ENCODE measurements at places on chromosomes 5 and 9. TPM values are rescaled to one million over a fixed set of nuclear protein-coding genes. Genes with fewer than 3 reads are reported as not detected.

DNA sequence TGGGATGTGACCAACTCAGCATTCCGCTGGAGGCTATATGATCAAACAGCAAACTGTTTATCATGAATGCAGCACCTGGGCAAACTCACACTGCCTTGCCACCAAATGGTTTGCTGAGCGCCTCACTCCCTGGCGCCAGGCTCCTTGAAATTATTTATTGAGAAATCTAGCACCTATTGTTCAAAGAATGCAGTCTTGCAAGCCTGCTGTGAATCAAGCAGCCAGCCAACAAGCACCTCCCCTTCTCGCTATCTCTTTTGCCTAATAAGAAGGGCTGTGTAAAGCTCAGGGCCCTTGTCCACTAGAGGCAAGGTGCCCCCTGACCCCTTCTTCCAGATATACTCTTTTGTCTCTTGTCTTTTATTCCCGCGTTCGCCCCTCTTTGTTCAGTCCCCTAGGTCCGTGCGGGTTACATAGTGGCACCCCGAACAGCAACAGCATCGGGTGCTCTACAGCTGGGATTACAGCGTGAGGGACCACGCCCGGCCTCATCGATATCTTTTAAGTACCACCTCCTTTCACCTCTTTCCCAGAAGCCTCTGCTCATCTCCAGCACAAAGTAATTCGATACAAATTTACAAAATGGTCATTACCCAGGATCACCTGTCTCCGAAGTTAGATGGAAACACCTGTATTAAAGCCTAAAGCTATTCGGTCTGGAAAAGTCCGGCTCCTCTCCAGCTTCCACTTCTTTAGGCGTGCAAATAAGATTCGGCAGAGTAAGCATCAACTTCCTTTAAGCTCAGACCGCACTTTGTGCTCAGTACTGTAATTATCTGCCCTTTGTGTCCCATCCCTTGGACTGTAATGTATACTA lies 896 bp downstream of the RIGI start:
- H3K27ac ChIP-seq, result peak overlapping the region; percentile 90
- peak overlapping the region; percentile 80 for H3K4me3 ChIP-seq
- H3K27me3 ChIP-seq, result no peaks in the 10 kb centered on the region
- H3K36me3 ChIP-seq, result peaks cover 26% of the 10 kb centered on the region
- DNase-seq, result peak; percentile 48

Gene GFI1B
- total RNA-seq, result 0.19 TPM

Gene IFNA1
- total RNA-seq, result not detected

Gene SLC46A2
- not detected for total RNA-seq

DNA sequence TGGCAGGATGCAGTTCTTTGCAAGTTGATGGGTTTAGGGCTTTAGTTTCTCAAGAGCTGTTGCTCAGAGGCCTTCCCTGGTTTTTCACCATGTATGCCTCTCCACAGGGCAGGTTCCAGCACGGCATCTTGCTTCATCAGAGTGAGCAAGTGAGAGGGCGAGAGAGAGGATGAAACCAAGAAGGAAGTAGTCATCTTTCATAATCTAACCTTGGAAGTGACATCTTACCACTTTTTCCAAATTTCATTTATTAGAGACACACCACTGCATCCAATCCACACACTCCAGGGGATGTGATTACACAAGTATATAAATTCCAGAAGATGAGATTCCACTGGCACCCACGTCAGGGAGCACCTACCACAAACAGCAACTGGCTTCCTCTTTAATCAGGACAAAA lies 294.4 kb downstream of the MARCHF11 start:
- H3K4me3 ChIP-seq, result no peak overlapping the region
- no peak overlapping the region for H3K27ac ChIP-seq
- no peak for DNase-seq
- no peaks in the 10 kb centered on the region for H3K36me3 ChIP-seq
- H3K4me1 ChIP-seq, result no peaks in the 10 kb centered on the region

GRCh38 chr5:3297853-3298252 lies 297.8 kb upstream of the IRX1 start:
- no peak overlapping the region for H3K4me3 ChIP-seq
- DNase-seq, result no peak
- no peak overlapping the region for H3K27ac ChIP-seq
- no peaks in the 10 kb centered on the region for H3K4me1 ChIP-seq
- H3K36me3 ChIP-seq, result no peaks in the 10 kb centered on the region
- peaks cover 1% of the 10 kb centered on the region for H3K27me3 ChIP-seq

Gene LHX6
- total RNA-seq, result 0.11 TPM

Gene PRLR
- total RNA-seq, result 0.02 TPM

Gene CMYA5
- 0.25 TPM for total RNA-seq

Gene PRSS3
- not detected for total RNA-seq

- H3K4me1 ChIP-seq, result no peaks in the 10 kb centered on the region
- peaks cover 2% of the 10 kb centered on the region for H3K27me3 ChIP-seq
- no peaks in the 10 kb centered on the region for H3K36me3 ChIP-seq
- peak; percentile 5 for DNase-seq
- H3K4me3 ChIP-seq, result no peak overlapping the region
These were observed 409.9 kb downstream of the CTNND2 start for GRCh38 chr5:11494340-11494739.

GRCh38 chr9:36091026-36091953 lies 45.2 kb upstream of the GLIPR2 start:
- H3K4me1 ChIP-seq, result peaks cover 18% of the 10 kb centered on the region
- H3K36me3 ChIP-seq, result peaks cover 9% of the 10 kb centered on the region
- no peaks in the 10 kb centered on the region for H3K27me3 ChIP-seq
- no peak for DNase-seq

DNA sequence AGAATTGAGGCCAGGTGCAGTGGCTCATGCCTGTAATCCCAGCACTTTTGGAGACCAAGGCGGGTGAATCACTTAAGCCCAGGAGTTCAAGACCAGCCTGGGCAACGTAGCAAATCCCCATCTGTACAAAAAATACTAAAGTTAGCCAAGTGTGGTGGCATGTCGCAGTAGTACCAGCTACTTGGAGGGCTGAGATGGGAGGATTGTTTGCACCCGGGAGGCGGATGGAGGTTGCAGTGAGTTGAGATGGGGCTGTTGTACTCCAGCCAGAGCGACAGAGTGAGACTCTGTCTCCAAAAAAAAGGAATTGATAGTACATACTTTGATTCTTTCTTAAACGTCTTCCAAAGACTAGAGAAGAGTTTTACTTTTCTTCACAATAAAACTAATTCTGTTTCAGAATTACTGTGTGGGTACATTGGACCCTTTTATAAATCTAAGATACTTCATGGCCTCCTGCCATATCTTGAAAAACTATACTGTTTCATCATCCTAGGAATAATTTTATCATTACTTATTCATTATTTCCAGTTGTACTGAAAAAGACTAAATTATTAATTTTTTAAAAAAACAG lies 132.0 kb upstream of the GRHPR start:
- H3K4me1 ChIP-seq, result peaks cover 65% of the 10 kb centered on the region
- peaks cover 20% of the 10 kb centered on the region for H3K36me3 ChIP-seq
- peak overlapping the region; percentile 93 for H3K27ac ChIP-seq
- no peak for DNase-seq
- H3K27me3 ChIP-seq, result no peaks in the 10 kb centered on the region

- no peak for DNase-seq
- no peak overlapping the region for H3K4me3 ChIP-seq
- no peaks in the 10 kb centered on the region for H3K4me1 ChIP-seq
- H3K27ac ChIP-seq, result no peak overlapping the region
- H3K27me3 ChIP-seq, result peaks cover 2% of the 10 kb centered on the region
These were observed 53.9 kb upstream of the ZNF354A start for GRCh38 chr5:178784391-178784790.

DNA sequence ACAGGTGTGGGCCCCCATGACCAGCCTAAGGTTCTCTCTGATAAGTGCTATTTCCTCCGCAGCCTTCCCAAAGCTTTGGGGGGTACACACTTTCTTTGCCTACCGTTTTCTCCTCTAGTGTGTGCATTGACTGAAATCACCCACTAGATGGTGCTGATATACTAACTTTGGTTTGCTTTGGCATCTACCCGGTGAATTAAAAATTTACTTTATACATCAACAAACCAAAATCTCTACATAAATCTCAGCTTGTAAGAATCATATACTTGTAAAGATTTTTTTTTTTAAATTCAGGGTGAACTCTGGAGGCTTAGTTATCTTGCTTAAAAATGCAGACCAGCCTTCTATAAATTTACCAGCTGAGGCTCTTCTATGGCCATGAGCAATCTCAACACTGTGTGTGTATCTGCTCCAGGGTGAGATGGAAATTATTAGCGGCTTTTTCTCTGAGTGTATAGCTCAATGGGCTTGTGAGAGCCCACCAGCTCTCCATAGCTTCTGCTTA lies 475.7 kb upstream of the TNC start:
- H3K4me1 ChIP-seq, result no peaks in the 10 kb centered on the region
- no peak overlapping the region for H3K4me3 ChIP-seq
- DNase-seq, result no peak
- H3K27ac ChIP-seq, result no peak overlapping the region
- peaks cover 25% of the 10 kb centered on the region for H3K27me3 ChIP-seq

Gene GPBP1
- 91.8 TPM for total RNA-seq

DNA sequence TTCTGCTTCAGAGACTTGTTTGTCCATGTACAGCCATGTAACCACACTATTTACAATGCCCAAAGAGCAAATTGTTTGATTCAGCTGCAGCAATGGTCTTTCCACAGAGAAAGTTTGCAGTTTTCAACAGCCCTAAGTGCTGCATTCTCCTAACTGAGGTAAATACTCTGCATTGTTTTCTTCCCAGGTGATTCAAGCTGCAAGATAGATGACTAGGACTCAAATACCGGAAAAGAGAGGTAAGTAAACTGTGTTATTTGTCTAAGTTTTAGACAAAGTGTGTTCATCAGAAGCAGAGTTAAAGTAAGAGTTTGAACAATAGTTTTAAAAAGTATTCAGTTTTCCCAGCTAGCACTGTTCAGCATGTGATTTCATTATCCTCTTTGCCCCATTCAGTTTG lies 1046.7 kb upstream of the C9orf72 start:
- no peaks in the 10 kb centered on the region for H3K27me3 ChIP-seq
- no peak overlapping the region for H3K27ac ChIP-seq
- no peak overlapping the region for H3K4me3 ChIP-seq
- no peak for DNase-seq

DNA sequence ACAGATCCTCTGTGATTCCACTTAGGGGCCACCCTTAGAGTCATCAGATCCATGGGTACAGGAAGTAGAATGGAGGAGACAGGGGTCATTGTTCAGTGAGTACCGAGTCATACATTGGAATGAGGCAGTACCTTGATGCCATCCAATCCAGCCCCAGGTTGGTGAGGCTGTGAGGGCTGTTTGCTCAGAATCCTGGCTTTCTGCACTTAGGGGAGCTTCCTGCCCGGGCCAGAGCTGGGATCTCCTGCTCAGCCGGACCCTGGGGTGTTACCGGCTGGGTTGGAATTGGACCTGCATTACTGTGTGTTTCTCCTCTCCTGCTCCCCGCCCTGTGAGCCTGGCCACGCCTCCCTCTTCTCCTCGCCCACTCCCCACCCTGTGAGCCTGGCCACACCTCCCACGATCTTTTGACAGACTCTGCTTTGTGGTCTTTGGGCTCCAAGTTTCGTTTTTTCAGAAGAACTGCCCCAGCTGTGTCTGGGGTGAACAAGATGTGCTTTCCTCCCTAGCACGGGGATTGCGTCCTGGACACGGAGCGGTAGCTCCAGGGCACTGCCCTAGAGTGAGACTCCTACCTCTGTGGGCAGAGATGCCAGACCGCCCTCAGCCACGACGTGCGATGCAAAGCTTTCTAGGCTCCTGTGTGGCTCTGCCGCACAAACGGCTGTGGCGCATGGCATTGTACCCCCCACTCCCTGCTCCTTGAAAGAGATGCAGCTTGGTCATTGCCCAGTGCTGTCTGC lies 15.4 kb downstream of the TRAF2 start:
- peak overlapping the region; percentile 98 for H3K27ac ChIP-seq
- H3K36me3 ChIP-seq, result peaks cover 54% of the 10 kb centered on the region
- peaks cover 41% of the 10 kb centered on the region for H3K4me1 ChIP-seq
- H3K27me3 ChIP-seq, result no peaks in the 10 kb centered on the region

- H3K27ac ChIP-seq, result no peak overlapping the region
- H3K36me3 ChIP-seq, result no peaks in the 10 kb centered on the region
- H3K27me3 ChIP-seq, result peaks cover 7% of the 10 kb centered on the region
- no peak overlapping the region for H3K4me3 ChIP-seq
- H3K4me1 ChIP-seq, result peaks cover 9% of the 10 kb centered on the region
- peak; percentile 49 for DNase-seq
These were observed 8.1 kb upstream of the TENT4A start for GRCh38 chr5:6705088-6705487.

Gene CNTNAP3
- total RNA-seq, result not detected

DNA sequence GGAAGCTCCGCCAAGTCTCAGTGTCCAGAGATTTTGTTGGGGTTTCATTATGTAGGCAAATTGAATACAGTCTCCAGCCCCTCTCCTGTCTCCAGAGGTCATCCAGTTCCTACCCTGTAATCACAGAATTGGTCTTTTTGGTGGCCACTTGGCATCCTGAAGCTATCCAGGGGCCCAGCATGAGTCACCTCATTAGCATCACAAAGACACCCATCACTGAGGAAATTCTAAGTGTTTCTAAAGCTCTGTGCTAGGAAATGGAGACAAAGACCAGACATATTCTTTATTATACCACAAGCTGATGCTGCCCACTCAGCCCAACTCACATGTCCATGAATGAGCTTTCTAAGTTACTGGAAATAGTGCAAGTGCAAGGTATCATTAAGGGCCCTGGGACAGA lies 229.9 kb downstream of the DOCK8 start:
- no peaks in the 10 kb centered on the region for H3K27me3 ChIP-seq
- H3K36me3 ChIP-seq, result peaks cover 53% of the 10 kb centered on the region
- no peak for DNase-seq
- peaks cover 22% of the 10 kb centered on the region for H3K4me1 ChIP-seq
- H3K4me3 ChIP-seq, result no peak overlapping the region
- H3K27ac ChIP-seq, result no peak overlapping the region

GRCh38 chr5:157369507-157369906 lies 90.5 kb upstream of the NIPAL4 start:
- no peak overlapping the region for H3K27ac ChIP-seq
- H3K27me3 ChIP-seq, result no peaks in the 10 kb centered on the region
- H3K36me3 ChIP-seq, result peaks cover 51% of the 10 kb centered on the region
- H3K4me1 ChIP-seq, result peaks cover 14% of the 10 kb centered on the region
- DNase-seq, result no peak

- DNase-seq, result no peak
- H3K27me3 ChIP-seq, result no peaks in the 10 kb centered on the region
- H3K36me3 ChIP-seq, result no peaks in the 10 kb centered on the region
- no peak overlapping the region for H3K4me3 ChIP-seq
- H3K27ac ChIP-seq, result no peak overlapping the region
- no peaks in the 10 kb centered on the region for H3K4me1 ChIP-seq
These were observed 38.6 kb downstream of the ELOVL7 start for GRCh38 chr5:60805463-60805862.

- peaks cover 3% of the 10 kb centered on the region for H3K36me3 ChIP-seq
- H3K27ac ChIP-seq, result no peak overlapping the region
- no peak for DNase-seq
- H3K4me1 ChIP-seq, result no peaks in the 10 kb centered on the region
- no peak overlapping the region for H3K4me3 ChIP-seq
These were observed 33.1 kb upstream of the UGT3A2 start for GRCh38 chr5:36099748-36100147.

Gene SMIM23
- total RNA-seq, result not detected

GRCh38 chr5:141211-141610 lies 49.2 kb downstream of the PLEKHG4B start:
- H3K4me3 ChIP-seq, result no peak overlapping the region
- H3K4me1 ChIP-seq, result no peaks in the 10 kb centered on the region
- DNase-seq, result no peak
- H3K27ac ChIP-seq, result no peak overlapping the region
- peaks cover 5% of the 10 kb centered on the region for H3K27me3 ChIP-seq

- no peak overlapping the region for H3K27ac ChIP-seq
- H3K4me3 ChIP-seq, result no peak overlapping the region
- DNase-seq, result no peak
These were observed 405.1 kb upstream of the KLF4 start for GRCh38 chr9:107894572-107895261.

- H3K27ac ChIP-seq, result no peak overlapping the region
- H3K27me3 ChIP-seq, result no peaks in the 10 kb centered on the region
- H3K36me3 ChIP-seq, result peaks cover 41% of the 10 kb centered on the region
- H3K4me3 ChIP-seq, result no peak overlapping the region
- no peak for DNase-seq
These were observed 100.2 kb downstream of the MTREX start for GRCh38 chr5:55407984-55408383.
